ENCODE measurements at places on chromosomes 5 and 9.

GRCh38 chr9:93083592-93084470, 12.2 kb upstream of the CARD19 start:
- peak; percentile 31 for DNase-seq

DNA sequence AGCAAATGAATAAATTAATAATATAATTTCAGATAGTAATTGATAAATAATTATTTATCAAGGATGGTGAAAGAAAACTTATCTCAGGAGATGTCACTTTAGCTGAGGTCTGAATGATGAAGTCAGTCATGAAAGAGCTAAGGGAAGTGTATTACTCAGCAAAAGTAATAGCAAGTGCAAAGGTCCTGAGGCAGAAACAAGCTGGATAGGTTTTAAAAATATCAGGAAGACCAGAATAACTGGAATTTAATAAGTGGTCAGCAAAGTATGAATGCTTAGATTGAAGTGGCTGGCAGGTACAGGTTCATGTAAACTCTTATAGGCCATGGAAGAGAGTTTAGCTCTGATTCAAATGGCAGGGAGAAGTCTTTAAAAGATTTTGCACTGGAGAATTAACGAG, 1.0 kb upstream of the NMUR2 start:
- DNase-seq: no peak

- DNase-seq: peak; percentile 17
Observed at GRCh38 chr5:170636206-170636605, 132.4 kb downstream of the KCNIP1 start.

DNA sequence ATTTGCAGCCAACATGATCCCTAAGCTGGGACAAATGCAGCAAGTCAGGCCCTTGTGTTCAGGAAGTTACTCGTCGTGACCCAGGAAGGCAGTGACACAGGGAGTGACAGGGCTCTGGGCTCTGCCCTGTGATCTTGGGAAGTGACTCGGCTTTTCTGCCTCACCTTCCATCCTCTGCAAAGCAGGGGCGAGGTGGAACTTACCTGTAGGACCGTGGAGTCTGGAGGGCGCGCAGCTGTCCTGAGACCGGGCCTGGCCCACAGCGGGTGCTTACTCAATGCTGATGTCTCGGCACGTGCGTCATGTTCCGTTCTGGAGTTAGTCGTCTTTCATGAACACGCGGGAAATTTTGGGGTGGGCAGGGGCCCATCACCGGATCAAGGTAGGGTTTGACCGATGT, 22.8 kb upstream of the LPCAT1 start:
- no peak for DNase-seq

DNA sequence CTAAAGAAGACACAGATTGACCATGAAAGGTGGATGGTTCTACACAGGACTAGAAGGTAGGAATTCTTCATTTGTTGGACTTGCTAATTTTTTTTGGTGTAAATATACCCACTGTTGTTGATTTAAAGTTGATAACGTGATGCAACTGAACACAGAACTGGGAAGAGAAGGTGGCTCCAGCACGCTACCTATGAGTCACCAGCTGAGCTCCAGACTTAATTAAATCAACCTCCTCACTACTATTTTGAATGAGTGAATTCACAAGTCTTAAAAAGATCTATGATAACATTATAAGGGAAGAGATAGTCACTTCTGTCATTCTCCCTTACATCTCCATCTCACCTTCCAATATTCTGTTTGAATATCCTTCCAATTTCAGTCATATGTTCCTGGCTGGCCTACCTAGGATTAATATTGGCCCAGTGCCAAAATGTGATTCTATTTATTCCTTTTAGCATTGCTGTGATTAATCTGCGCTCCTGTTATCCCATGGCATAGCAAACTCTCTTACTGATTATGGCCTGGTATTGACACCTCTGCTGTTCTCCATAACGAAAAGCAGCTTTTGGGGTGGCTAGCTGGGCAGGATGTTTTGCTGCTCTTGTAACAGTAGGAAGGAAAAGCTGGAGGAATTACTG, 135.9 kb upstream of the CCDC152 start:
- DNase-seq: no peak

GRCh38 chr9:93613174-93613573, 36.8 kb downstream of the PHF2 start:
- no peak for DNase-seq

DNA sequence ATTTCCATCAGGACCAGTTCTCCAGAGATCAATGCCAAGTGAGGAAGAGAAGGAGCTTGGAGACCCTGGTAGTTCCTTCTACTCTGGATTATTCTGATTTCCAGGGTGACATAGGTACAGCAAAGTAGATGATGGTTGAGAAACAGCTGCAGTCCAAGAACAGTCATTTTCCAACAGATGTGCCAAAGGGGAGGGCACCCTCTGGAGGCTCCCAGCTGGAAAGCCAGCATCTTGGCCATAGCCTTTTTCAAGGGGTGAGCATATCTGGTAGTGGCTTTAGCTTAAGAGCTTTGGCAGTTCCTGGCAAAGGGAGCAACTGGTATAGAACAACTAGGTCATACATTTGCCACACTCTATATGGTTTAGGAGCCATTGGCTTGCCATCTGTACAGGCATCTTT, 492.7 kb downstream of the RASEF start:
- no peak for DNase-seq

GRCh38 chr5:38023799-38024198, 184.0 kb upstream of the GDNF start:
- DNase-seq: no peak

DNA sequence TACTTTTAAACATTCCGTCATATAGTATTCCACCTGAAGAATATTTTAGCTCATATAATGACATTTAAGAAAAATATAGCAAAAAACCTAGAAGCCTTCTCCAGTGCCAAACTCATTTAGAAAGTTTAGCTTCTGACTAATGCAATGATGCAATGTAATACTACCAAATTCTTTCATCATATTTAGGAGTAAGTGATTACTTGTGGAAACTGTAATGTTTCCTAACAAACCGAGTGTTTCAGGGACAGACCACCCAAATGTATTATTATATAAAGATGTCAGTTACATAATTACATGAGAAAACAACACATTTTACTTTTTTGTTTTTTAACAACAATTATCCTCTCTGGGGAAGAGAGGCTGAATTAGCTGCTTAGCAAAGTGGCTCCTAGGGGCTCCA, 316.2 kb downstream of the ARL15 start:
- no peak for DNase-seq

DNA sequence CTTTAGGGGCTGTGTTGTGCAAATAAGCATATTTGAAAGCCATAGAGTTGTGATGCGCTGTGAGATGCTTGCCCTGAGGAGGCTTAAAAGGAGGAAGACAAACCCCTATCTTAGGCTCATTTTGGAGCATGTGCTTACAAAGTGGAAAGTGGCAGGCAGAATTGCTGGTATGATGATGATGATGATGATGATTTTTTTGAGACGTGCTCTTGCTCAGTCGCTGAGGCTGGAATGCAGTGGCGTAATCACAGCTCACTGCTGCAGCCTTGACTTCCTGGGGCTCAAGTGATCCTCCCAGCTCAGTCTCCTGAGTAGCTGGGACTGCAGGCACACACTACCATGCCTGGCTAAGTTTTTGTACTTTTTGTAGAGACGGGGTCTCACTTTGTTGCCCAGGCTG, 1.7 kb downstream of the CNOT8 start:
- peak; percentile 63 for DNase-seq

DNA sequence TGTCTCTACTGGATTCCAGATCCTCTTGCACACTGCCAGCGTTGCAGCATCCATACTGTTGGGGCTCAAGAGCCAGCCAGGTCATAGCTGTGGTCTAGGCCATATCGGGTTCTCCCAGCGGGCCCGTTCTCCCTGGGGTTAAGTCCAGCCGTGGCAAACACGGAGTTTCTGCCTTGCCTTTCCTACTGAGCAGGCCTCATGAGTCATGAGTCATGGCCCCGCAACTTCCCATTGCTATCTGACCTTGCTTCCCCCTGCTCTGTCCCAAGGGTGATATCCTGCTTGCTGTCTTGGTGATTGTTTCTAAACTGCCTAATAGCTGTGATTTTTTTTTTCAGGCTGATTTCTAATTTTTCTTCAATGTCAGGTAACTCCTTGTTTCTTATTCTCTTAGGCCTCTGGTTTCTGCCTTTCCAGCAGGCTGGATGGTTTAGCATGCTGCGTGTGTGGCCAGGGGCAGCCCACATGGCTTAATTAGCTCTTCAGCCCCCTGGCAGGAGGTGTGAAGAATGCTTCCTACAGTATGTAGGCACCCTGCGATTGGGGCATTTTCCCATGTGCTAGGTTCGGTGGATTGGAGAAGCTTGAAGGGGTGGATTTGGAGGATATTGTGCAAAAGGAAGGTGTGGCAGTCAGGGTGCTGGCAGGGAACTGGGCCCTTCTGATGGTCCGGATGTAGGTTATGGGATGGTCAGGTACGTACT, 18.7 kb downstream of the DAPK1 start:
- peak; percentile 69 for DNase-seq

DNA sequence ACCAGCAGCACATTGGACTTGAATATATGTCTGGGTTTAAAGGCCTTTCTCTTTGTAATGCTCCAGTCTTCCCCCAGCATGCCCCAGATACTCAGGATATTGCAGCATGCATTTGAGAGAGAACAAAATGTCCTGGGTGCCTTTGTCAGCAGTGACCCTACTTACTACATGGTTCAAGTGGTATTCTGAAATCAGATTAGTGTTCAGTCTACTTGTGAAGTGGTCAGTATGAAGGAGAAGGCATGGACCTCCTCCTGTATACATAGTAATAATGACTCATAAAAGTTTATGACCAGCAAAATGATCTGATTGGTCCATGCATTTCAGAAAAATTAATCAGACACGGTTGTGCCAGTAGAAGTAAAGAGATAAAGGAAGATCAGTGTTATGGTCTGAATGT, 25.4 kb downstream of the GPR21 start:
- no peak for DNase-seq

DNA sequence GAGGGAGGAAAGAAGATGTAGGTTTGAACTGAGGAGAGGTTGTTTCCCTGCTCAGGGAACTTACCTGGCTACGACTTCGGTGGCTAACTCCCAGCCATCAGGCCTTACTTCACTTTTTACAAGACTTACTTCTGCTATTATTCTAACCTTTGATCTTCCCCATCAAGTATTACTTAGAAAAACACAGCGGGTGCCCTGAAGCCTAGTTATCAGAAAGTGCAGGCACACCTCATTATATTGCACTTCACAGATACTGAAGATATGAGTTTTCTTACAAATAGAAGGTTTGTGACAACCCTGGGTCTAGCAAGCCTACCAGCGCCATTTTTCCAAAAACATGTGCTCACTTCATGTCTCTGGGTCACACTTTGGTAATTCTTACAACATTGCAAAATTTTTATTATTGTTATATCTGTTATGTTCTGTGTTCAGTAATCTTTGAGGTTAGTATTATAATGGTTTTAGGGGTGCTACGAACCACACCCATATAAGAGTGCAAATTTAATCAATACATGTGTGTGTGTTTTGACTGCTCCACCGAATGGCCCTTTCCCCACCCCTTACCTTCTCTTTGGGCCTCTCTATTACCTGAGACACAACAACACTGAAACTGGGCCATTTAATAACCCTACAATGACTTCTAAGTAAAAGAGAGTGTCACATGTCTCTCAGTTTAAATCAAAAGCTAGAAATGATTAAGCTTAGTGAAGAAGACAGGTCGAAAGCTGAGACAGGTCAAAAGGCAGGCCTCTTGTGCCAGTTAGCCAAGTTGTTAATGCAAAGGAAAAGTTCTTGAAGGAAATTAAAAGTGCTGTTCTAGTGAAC, 2102.7 kb upstream of the WWC1 start:
- DNase-seq: peak; percentile 38

DNA sequence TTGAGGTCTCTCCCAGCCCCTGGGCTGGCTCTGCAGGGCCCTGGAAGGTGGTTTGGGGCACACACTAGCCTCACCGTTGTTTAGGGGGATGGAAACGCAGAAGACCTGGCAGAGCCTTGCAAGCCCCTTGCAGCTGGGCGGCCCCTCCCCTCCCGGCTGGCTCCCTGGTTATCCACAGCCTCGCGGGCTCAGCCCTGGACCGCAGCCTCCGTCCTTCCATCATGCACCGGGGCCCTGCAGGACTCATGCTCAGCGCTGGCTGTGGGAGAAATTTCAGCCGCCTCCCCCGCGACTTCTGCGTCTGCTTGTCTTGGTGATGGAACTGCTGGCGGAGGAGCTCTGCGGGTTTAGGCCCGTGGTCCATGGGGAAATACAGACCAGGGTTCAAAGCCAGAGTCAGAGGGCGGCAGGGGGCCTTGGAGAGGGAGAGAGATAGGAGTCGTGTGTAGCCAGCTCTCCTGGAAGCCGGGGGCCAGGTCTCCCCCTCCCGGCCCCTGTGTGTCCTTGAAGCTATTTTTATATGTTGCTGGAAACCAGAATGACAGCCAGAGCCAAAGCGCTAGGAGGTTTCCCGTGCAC, 75.8 kb upstream of the IER5L start:
- DNase-seq: peak; percentile 54

- DNase-seq: no peak
Observed at GRCh38 chr5:145858959-145859358, 13.9 kb downstream of the GRXCR2 start.

DNA sequence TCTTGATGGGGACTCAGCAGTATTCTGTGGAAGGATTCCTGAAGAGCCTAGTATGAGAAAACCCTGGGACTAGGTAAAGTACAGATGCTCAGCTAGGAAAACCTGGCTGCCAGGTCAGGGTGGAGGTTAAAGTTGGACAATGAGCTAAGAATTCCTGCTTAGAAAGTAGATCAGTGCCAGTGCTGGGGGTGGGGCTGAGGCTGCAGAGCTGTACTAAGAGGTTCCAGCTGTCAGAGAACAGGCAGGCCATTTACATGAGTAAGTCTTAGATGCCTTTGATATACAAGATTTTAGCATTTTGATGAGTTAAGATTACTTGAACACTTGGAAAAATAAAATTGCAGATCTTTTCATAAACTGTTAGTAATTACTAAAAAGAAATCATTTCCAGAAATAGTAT, 332.3 kb upstream of the NUDT12 start:
- peak; percentile 55 for DNase-seq

- DNase-seq: no peak
Observed at GRCh38 chr9:78725503-78725902, 428.6 kb downstream of the PSAT1 start.

GRCh38 chr5:178461004-178461730, 129.0 kb downstream of the COL23A1 start:
- peak; percentile 98 for DNase-seq

DNA sequence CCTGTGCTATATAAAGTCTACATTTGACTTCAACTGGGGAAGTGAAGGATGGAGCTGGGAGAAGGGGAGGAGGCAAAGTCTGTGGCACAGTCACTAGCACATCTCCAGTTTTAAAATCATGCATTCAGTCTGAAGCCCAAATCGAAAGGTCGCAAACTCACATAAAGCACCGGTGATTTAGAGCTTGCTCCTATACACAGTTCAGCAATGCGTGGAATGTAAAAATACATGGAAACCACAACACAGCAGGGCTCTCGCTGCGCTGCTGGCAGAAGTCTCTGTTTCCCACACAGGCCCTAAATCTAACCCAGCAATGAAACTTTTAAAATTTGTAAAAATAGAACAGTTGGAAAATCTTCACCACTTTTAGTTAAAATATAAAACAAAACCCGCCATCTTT, 68.2 kb downstream of the EBF1 start:
- no peak for DNase-seq

DNA sequence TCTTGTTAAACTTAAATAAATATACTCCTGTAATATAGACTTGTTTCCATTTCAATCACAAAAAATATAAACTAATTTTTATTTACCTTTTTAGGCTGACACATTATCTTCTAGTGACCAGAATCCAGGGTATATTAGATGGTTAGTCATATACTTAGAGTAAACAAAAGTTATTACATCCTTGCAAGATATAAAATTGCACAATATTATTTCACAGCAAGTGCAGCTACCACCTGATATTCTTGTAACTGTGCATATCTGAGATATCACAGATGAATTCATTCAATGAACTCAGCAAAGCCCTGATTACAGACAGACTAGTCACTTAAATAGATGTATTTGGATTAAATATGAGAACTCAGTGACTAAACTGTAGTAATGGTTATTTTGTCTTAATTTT, 25.6 kb upstream of the ARRDC3 start:
- DNase-seq: no peak

All from endodermal cell (in vitro differentiated cells).